ENCODE measurements at places on chromosomes 5 and 9. TPM values are rescaled to one million over a fixed set of nuclear protein-coding genes. Genes with fewer than 3 reads are reported as not detected.

Gene FYB1
- polyA plus RNA-seq: 6.8 TPM

DNA sequence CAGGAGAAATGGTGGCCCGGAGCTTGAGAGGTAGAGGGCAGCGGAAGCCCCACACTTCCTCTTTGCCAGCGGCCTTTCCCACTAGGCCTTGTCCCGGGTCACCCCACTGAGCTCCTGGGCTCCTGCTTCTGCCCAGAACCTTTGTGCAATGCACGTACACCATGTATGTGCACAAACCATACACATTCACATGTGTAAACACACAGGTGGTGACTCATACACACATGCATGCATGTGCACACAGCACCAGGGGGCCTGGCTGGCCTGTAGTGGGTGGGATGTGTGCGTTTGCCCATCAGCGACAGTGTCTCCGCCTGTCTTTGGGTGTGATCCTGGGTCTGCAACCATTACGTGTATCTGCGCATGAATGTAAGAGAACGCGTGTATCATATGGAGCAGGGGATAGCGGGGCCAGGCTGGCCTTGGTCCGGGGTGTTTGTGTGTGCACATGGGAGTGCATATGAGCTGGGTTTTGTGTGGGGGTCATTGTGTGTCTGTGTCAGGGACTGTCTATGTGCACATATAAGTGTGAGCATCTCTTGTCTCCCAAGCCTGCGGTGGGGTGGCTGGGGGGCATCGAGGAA is 43.7 kb downstream of the PSD2 start:
- DNase-seq: no peak

Gene SLC6A18
- 0.03 TPM for polyA plus RNA-seq

Gene HRCT1
- 1.6 TPM for polyA plus RNA-seq

Gene SPATA31C1
- polyA plus RNA-seq: 0.18 TPM

Gene OR1J2
- polyA plus RNA-seq: not detected

DNA sequence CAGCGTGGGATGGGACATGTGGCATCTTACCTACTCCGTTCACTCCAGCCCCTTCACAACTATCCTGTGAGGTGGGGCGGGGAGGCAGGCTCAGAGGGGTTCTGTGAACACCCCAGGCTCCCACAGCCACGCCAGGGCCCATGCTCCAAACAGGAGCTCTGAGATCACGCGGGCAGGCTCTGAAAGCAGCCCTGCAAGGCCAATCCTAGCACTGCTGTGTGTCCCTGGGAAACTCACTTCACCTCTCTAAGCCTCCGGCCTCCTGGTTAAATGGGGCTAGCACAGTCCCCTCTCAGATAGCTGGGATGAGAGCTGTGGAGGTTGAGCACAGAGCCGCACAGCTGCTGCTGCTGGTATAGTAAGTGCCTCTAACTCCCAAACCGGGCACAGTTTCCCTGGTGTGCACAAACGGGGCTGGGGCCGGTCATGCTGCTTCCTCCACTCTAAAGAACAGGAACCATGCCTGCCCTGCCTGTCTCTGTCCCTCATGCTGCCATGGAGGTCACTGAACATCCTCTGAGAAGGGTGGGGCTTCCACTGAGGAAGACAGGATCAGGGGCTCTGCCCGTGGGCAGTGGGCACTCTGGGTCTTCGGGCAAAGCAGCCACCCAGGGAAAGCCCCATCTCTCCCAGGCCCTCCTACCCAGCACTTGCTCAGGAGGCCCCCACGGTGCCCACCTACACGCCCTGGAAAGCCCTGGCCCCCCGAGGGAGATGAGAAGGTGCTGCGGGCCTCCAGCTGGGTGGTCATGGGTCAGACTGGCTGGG is 13.0 kb upstream of the ASS1 start:
- no peak for DNase-seq

DNA sequence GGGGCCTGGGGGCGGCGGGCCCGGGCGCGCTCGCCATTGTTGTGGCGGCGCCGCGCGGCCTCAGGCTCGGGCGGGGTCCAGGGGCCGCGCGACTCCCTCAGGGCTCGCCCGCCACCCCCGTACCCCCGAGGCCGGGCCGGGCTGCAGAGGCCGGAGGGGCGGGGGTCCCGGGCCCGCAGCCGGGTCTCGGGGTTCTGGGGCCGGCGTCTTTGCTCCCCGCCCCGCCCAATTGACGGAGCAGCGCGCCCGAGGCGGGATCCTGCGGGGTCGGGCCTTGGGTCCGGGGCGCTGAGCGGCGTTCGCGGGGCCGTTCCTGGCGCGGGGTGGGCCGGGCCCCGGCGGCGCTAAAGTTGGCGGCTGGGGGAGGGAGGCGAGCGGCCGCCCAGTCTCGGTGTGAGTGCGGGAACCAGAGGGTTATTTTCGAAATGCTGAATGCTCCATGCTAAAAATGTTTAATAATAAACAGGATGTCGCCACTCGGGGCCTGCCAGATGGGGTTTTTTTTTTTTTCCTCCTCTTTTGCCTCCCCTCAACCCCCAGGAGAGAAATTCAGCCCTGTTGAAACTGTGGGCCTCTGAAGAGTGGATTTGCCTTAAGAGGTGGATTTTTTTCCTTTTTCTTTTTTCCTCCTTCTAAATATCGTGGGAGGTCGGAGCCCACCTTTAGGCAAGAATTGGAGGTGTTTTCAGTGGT is 724 bp downstream of the PRRC2B start:
- DNase-seq: no peak

GRCh38 chr9:117073539-117074341 is 341.1 kb downstream of the ASTN2 start:
- DNase-seq: no peak

Gene CXCL14
- 161 TPM for polyA plus RNA-seq

All from large intestine (tissue), 12 donors.